Calu3 (cell line): ENCODE measurements at places on chromosomes 2 and 18. TPM values are rescaled to one million over a fixed set of nuclear protein-coding genes. Genes with fewer than 3 reads are reported as not detected.
A peak's percentile ranks its signal among the peaks of the same experiment; 100 is the strongest.

- peak; percentile 19 for DNase-seq
Measured at GRCh38 chr2:20222769-20223406, 2.0 kb downstream of the SDC1 start.

- no peak for DNase-seq
Measured at GRCh38 chr18:41416044-41416443, 539.0 kb upstream of the PIK3C3 start.

Gene TBC1D8
- total RNA-seq, result 17.0 and 25.3 TPM in 2 replicates

Gene SCN7A
- not detected in 2 replicates for total RNA-seq

Gene KIF1A
- 280 and 298 TPM in 2 replicates for total RNA-seq

DNA sequence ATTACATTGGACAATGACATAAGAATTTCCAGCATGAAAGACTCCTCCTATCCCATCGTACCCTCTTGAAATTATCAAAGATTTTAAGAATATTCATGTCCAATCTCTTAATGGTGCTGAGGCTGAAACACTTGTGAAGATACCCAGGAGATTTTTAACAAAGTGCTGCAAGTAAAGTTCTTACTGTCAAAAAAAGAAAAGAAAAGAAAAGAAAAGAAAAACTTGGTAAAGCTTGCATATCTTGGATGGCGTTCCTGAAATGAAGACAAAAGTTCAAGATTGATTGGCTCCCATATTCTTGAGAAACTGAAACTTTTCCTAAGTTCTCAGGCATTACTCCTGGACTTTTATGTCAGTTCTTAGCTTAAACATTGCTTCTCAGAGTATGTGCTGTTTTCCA lies 1010.5 kb upstream of the PIK3C3 start:
- no peak for DNase-seq

DNA sequence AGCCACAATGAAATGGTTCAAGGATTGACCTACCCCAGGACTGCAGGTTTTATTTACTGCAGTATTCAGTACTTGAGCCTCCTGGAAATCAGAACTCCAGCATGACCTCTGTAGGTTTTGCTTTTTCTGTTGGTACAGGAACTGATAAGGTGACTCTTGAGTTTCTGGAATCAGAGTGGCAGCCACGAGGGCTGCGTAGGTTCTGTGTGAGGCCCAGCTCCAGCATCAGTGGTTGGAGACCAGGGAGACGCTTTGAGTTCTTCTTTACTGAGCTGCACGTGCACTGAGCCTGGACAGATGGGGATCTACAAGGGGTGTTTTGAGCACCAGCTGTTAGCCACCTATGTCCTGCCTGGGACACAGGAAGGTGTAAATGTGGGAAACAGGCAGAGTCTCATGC lies 222.7 kb upstream of the EPAS1 start:
- no peak for DNase-seq
